ENCODE measurements at places on chromosomes 1 and 21.

DNA sequence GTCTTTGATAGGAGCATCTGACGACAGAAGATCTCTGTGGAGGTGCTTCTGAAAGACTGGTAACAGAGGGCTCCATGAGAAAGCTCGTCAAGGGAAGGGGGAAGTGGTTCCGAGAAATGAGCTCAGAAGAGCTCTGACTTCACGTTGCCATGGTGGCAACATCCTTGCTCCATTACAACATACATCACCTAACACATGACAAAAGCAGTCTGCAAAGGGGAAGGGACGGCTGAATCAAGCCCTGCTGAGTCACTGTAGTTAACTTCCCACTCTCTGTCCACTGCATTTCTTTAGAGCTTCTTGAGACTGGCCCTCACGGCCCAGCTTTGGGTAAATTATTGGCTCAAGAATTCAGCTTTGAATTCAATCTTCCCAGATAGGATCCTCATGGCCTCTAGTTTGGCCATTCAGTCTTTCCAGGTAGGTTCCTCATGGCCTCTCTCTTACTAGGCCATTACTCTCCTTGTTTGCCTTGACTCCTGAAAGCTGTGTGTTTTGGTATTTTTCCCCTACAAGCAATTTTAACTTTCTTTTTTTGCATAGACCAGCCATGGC, 88.0 kb upstream of the ZNF648 start:
- DNase-seq: no peak
- no peaks in the 10 kb centered on the region for H3K27me3 ChIP-seq
- H3K4me3 ChIP-seq: no peak overlapping the region
- no peaks in the 10 kb centered on the region for H3K36me3 ChIP-seq
- no peak overlapping the region for H3K27ac ChIP-seq

DNA sequence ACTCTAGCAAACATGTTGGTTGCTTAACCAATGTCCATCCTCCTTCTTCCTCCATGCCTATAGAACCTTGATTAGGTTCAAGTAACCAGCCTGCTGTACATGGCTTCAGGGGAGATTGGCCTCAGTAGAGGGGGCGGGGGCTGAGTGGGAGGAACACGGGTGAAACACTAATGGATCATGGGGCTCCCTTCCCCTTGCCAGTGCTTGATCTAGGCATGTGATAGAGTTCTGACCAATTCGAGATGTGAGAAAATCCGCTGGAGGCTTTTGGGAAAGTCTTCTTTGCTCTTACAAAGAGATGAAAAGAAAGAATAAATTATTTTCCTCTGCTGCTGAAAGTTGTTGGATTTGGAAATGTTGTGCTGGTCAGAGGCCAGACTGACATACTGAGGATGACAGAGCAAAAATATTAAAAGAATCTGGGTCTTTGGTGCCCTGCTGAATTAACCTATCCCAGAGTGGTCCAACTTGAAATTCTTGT, 5.2 kb upstream of the OTUD7B start:
- H3K27ac ChIP-seq: no peak overlapping the region
- no peaks in the 10 kb centered on the region for H3K27me3 ChIP-seq
- peak; percentile 35 for DNase-seq
- H3K4me3 ChIP-seq: no peak overlapping the region
- H3K4me1 ChIP-seq: peaks cover 15% of the 10 kb centered on the region

- peaks cover 5% of the 10 kb centered on the region for H3K4me1 ChIP-seq
- H3K27me3 ChIP-seq: no peaks in the 10 kb centered on the region
- H3K27ac ChIP-seq: no peak overlapping the region
- DNase-seq: no peak
- no peak overlapping the region for H3K4me3 ChIP-seq
Measured at GRCh38 chr1:100332331-100332730, 20.0 kb upstream of the CDC14A start.

DNA sequence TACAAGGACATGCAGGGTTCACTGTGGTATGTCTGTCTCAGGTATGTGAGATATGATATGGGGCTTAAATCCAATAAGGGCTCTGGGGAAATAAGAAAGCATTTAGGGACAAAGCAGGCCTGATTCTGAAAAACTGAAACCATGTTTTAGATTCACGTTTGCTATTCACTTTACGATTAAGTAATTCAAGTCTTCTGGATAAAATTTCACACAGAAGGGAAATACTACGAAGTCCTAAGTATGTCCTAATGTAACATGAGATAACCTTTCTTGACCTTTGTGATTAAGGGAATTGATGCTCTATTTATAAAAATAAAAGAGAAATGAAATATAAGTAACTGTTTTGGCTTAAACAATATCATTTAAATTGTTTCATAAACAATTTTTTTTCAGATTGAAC, 55.4 kb downstream of the HNRNPR start:
- H3K27me3 ChIP-seq: no peaks in the 10 kb centered on the region
- H3K27ac ChIP-seq: no peak overlapping the region
- DNase-seq: no peak
- no peak overlapping the region for H3K4me3 ChIP-seq
- no peaks in the 10 kb centered on the region for H3K4me1 ChIP-seq

DNA sequence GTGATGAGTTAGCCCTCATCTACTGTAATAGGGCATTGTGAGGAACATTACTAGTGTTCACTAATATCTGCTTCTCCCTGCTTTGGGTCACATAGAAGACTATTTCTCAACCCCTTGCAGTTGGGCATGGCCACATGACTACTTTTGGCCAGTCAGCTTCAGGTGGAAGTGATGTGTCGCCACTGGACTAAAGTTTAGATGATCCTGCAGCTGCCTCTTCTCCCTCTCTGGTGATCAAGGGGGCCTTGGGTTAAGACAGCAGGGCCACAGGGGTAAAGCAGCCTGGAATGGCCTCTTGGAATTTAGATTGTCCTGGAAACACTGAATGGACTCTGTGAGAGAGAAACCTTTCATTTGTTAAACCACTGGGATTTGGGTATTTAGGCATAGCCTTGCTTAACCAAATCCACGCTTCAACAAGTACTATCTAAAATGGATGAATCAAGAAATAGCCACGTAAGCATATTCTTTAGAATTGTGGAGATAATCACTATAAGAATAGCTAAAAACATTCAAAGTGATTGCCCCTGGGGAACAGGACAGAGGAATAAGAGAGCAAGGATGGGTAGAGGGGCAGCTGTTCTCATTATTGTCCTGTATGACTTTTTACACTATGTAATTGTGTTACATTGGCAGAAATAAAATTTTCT, 41.2 kb downstream of the OPRD1 start:
- DNase-seq: no peak
- no peaks in the 10 kb centered on the region for H3K4me1 ChIP-seq
- no peaks in the 10 kb centered on the region for H3K36me3 ChIP-seq
- no peak overlapping the region for H3K27ac ChIP-seq
- no peaks in the 10 kb centered on the region for H3K27me3 ChIP-seq
- no peak overlapping the region for H3K4me3 ChIP-seq

- H3K27me3 ChIP-seq: no peaks in the 10 kb centered on the region
- no peaks in the 10 kb centered on the region for H3K36me3 ChIP-seq
- DNase-seq: no peak
Measured at GRCh38 chr1:61334718-61335589, 252.6 kb downstream of the NFIA start.

DNA sequence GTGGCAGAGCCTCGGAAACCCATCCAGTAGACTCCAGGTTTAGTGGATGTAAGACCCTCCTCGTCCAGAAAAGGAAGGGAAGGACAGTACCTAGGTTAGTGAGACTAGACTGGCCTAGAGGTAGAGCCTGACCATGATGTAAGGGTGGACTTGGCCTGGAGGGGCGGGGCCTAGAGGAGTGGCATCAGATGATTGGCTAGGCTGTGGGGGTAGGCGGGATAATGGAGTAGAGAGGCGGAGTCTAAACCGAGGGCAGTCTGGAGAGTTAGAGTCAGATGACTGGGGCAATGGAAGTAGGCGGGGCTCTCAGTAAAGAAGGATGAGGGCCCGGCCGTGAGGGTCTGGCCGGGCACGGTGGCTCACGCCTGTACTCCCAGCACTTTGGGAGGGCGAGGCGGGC, 70.1 kb downstream of the EPHB2 start:
- H3K4me1 ChIP-seq: peaks cover 66% of the 10 kb centered on the region
- no peaks in the 10 kb centered on the region for H3K27me3 ChIP-seq

GRCh38 chr21:16117331-16117730, 387.5 kb downstream of the USP25 start:
- DNase-seq: no peak
- no peaks in the 10 kb centered on the region for H3K27me3 ChIP-seq
- no peaks in the 10 kb centered on the region for H3K4me1 ChIP-seq
- no peak overlapping the region for H3K4me3 ChIP-seq
- H3K36me3 ChIP-seq: no peaks in the 10 kb centered on the region

GRCh38 chr1:5722635-5723164, 269.5 kb downstream of the NPHP4 start:
- no peaks in the 10 kb centered on the region for H3K36me3 ChIP-seq
- no peak for DNase-seq
- no peaks in the 10 kb centered on the region for H3K4me1 ChIP-seq
- H3K27ac ChIP-seq: no peak overlapping the region

- no peaks in the 10 kb centered on the region for H3K36me3 ChIP-seq
- no peak overlapping the region for H3K27ac ChIP-seq
- no peak for DNase-seq
- H3K4me1 ChIP-seq: no peaks in the 10 kb centered on the region
- H3K27me3 ChIP-seq: no peaks in the 10 kb centered on the region
- H3K4me3 ChIP-seq: no peak overlapping the region
Measured at GRCh38 chr21:35705237-35705887, 355.0 kb downstream of the SETD4 start.

- H3K4me3 ChIP-seq: no peak overlapping the region
- H3K27me3 ChIP-seq: no peaks in the 10 kb centered on the region
- no peaks in the 10 kb centered on the region for H3K36me3 ChIP-seq
- no peak overlapping the region for H3K27ac ChIP-seq
Measured at GRCh38 chr1:192879406-192879805, 70.6 kb downstream of the RGS2 start.

DNA sequence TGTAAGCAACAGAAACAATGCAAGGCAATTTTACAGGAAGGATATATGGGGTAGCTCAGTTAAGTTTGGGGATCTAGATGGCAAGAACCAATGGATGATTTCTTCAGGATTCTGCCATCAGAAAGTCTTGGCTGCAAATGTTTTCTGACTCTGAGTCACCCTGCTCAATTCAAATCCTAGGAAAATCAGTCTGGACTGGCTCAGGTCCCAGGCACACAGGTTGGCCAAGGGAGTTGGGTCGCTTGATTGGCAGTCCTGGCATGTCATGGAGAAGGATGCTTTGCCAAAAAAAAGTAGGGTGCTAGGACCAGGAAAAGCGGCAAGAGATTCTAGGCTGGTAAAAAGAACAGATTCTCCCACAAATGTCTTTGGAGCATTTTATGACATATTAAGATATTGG, 28.9 kb upstream of the S1PR1 start:
- DNase-seq: no peak
- no peak overlapping the region for H3K27ac ChIP-seq
- no peaks in the 10 kb centered on the region for H3K27me3 ChIP-seq

GRCh38 chr1:11273595-11274234, 717 bp downstream of the UBIAD1 start:
- peak overlapping the region; percentile 84 for H3K4me3 ChIP-seq
- H3K4me1 ChIP-seq: peaks cover 24% of the 10 kb centered on the region
- H3K36me3 ChIP-seq: no peaks in the 10 kb centered on the region
- H3K27ac ChIP-seq: peak overlapping the region; percentile 52
- DNase-seq: peak; percentile 54

DNA sequence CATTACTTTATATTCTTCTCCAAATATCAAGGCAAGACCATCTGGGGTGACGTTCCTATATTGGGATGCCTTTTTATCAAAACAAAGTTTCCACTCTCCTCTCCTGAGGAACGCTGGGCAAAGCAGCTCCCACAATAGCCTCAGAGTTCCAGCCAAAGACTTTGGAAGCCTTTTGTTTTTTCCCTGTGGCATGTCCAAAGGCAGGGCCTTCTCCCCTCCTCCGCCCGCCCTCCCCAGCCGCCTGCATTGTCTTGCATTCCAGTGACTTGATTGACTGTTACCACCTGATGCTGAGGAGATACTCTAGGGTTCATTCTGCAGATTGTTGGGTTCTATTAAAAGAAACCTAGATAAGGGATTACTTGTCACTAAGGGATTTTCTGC, 43.5 kb downstream of the PROX1 start:
- DNase-seq: no peak
- no peak overlapping the region for H3K4me3 ChIP-seq
- H3K27ac ChIP-seq: no peak overlapping the region
